ENCODE measurements at places on chromosomes 7 and 10.

- no peak for DNase-seq
Measured at GRCh38 chr7:44767134-44767911, 18.7 kb downstream of the ZMIZ2 start.

GRCh38 chr10:29001801-29002200, 287.1 kb upstream of the LYZL1 start:
- no peak for DNase-seq

GRCh38 chr7:46291601-46292150, 370.6 kb upstream of the IGFBP3 start:
- DNase-seq: no peak

DNA sequence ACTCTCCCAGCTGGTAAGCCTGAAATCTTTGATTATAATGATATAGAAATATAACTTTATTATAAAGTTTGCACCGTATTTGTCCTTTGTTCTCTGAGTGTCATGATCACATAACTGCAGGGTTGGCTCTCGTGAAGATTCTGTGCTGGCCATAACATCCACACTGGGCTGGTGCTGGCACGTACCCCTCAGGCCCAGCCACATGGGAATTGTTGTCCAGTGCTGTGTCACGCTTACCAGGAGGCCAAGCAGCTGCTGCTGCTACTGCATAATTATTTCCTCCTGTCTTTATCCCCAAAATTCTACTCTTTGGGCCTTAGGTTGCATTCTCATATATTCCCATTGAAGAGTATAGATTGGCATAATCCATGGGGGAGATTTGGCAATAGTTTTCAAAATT, 20.8 kb upstream of the UCN3 start:
- no peak for DNase-seq

DNA sequence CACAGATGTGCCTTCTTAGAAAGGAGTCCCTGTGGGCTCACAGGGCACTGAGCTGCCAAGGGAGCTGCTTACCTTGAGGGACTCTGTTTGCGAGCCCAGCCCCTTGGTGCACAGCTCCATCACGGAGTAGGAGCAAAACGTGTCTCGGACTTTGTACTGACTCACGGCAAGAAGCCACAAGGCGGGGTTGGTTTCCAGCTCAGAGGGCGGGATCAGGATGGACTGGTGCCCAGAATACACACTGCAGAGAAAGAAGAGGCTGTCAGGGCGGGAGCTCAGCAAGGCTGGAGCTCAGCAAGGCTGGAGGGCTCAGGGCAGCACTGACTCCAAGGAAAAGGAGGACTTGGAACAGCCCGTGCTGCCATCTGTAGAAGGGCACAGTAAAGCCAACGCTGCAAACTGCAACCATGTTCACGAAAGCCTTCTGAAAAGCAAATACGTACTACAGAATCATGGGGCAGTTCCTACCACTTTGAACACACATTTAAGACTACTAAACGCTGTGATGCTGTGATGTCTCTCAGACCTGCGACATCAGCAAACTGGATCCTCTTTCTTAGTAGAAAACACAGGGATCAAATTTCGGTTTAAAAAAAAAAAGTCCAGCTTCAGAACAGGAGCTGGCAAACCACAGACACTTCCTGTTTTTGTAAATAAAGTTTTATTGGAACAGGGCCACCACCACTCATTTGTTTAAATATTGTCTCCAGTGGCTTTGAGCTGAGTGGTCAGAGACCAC, 194.3 kb downstream of the ZMYND11 start:
- DNase-seq: no peak

GRCh38 chr7:13920053-13920697, 69.3 kb downstream of the ETV1 start:
- DNase-seq: no peak

- no peak for DNase-seq
Measured at GRCh38 chr7:90749774-90750173, 153.7 kb downstream of the CDK14 start.

- DNase-seq: no peak
Measured at GRCh38 chr10:3982746-3983442, 197.9 kb upstream of the KLF6 start.

GRCh38 chr10:20110125-20111100, 294.2 kb downstream of the PLXDC2 start:
- DNase-seq: no peak

GRCh38 chr10:43816351-43817321, 168.0 kb upstream of the ZNF32 start:
- no peak for DNase-seq

GRCh38 chr10:102247734-102248133, 2.4 kb downstream of the GBF1 start:
- no peak for DNase-seq

- no peak for DNase-seq
Measured at GRCh38 chr10:58554316-58554715, 41.6 kb downstream of the BICC1 start.

- DNase-seq: no peak
Measured at GRCh38 chr10:97018251-97019212, 167.2 kb downstream of the SLIT1 start.

- no peak for DNase-seq
Measured at GRCh38 chr7:3107228-3107763, 63.6 kb upstream of the CARD11 start.

DNA sequence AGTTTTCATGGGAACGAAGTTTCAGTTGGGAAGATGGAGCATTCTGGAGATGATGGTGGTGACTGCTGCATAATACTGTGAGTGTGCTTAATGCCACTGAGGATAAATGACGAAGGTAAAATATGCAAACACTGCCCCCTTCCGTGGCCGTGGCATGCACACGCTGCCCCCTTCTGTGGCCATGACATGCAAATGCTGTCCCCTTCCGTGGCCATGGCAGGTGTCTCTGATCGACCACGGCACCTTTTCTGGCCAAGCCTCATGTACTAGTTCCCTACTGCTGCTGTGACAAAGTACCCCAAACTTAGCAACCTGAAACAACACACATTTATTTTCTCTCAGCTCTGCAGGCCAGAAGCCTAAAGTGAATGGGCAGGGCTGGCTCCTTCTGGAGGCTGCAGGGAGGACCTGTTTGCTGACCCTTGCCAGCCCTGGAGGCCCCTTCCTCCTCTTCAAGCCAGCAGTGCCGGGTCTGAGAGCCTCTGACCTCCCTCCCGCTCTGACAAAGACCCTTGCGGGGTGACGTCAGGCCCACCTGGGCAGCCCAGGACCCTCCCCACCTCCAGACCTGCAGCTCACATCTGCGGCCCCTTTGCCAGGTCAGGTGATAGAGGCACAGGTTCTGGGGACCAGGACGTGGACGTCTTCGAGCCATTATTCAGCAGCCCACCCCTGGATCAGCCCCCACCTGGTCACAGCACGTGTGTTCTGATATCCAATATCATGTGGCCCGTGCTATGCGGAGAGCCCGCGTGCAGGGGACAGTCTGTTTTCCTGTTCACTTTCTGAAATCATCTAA, 82.0 kb downstream of the MICALL2 start:
- DNase-seq: no peak

GRCh38 chr7:24924375-24924774, 55.6 kb downstream of the OSBPL3 start:
- DNase-seq: no peak

DNA sequence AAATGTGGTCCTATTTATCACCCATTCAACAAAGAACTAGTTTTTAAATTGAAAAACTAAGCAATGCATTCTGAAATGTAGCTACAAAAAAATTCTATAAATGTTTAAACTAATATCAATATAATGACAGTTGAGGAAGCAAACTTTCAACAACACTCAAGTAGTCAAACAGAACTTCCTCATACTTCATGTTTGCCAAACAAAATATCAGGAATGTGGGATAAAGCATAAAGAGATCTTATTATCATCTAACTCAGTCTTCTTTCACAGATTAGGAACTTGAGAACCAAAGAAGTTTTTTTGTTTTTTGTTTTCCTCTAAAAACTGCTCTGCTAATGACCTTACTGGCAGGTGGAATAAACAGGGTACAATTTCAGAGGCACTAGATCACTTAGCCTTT, 116.2 kb downstream of the JAZF1 start:
- no peak for DNase-seq

GRCh38 chr10:102118867-102119266, 1.3 kb downstream of the LDB1 start:
- DNase-seq: no peak

GRCh38 chr7:110827287-110827855, 263.6 kb upstream of the LRRN3 start:
- DNase-seq: no peak

DNA sequence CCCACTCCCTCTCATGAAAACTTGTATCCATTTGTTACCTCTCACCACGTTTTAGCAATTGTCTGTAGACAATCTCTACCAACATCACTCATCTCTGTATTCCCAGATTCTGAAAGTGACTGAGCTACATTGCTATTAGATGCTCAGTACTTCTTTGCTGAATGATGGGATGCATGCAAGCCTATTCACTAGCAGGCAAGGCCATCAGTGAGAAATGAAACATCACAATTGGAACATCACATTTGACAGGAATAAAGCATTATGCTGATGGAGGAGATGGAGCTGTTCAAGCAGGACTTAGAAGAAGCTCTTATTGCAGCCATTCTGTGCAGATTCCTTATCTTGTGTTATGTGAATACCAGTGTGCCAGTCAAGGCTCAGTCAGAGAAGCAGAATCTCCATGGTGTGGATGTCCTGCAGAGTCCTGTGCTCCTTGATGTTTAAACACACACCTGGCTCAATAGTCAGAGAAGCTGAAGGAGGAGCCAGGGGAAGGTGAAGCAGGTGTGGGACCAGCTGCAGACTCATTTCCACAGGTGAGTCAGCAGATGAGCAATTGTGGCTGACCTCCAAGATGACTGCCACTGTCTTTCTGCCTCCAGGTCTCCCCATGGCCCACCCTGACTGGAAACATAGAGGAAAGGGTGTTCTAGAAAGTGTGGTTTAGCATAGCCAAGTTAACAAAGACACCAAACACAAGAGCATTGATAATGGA, 965.5 kb downstream of the GRID1 start:
- DNase-seq: no peak

DNA sequence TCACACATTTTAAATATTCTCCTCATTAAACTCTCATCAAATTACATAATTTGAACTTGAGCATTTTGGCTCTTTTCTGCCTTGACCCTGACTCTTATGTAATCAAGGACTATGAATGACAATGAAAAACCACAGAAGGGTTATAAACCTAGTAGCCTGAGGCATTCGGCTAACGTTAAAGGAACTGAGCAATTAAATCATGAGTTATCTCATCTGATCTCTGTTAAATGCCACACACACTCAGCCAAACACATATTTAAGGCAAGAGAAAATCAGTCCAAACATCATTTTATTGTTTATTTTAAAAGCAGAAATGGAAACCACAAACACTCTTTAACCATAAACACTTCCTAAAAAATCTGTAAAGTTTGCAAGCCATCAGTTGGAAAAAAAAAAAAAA, 204.3 kb downstream of the DGKI start:
- DNase-seq: no peak

DNA sequence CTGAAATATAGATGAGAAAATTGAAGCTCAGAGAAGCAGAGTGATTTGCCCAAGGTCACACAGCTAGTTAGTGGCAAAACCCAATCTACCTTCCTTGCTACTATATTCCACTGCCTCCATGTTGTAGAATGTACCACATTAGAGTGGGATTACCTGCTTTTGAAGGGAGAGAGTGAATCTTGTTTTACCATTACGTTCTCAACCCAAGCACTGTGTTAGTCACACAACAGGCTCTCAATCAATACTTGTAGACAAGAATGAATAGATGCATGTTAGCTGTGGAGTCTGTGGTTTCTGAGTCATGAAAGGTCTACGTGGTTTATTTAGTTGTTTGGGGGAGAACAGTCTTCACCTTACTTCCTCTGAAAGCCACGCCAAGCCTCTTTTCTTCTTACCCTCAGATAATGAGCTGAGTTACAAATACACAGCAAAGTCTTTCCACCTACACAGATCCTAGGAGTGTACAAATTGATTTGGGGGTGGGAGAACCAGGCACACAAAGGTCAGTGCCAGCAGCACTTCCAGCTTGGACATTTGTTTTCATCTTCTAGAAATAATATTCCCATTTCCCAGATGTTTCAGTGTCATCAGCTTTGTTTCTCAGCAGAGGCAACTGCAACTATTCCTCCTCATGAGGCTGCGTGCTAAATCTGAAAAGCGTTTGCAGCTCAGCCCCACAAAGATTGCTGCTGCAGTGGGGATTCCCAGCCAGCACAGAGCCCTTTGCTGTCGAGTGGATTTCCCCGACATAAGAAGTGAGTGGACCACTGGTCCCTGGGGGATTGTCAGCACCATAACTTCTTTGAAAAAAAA, 71.5 kb upstream of the ADO start:
- DNase-seq: no peak

GRCh38 chr7:47153058-47153457, 428.9 kb downstream of the TNS3 start:
- DNase-seq: no peak

- DNase-seq: no peak
Measured at GRCh38 chr7:90613088-90613498, 17.0 kb downstream of the CDK14 start.

- DNase-seq: no peak
Measured at GRCh38 chr10:36171556-36171952, 529.5 kb upstream of the FZD8 start.

DNA sequence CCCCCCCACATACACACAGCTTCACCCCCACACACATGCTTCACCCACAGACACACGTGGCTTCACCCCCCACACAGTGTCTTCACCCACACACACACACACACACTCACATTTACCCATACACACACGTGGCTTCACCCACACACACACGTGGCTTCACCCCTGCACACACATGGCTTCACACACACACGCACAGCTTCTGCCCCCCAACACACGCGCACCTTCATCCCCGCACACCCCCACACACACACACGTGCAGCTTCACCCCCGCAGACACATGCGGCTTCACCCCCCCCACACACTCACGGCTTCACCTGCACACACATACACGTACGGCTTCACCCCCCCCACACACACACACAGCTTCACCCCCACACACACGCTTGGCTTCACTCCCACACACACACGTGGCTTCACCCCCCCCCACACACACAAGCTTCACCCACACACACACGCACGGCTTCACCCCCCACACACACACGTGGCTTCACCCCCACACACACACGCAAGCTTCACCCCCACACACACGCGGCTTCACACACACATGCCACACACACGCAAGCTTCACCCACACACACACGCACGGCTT, 82.4 kb downstream of the NKX6-2 start:
- no peak for DNase-seq
